ENCODE measurements at places on chromosomes 11 and 22.
A peak's percentile ranks its signal among the peaks of the same experiment; 100 is the strongest.

DNA sequence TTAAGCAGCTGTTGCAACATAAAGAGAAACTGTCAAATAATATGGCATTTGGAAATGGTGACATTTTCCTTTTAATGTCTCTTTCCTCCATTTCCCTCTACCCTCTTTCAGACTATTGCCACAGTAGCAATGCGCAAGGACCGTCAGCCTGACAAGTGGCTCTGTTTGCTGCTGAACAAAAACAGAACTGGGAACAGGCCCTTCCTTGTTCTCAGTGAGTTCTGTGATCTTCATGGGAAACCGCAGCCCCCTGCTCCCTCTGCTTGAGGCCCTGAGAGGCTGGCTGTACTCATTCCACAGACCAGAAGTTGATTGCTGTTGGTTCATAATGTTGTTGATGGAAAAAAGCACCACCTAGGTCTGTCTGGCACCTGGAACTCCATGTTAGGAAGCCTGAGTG, 559.7 kb downstream of the OPCML start:
- DNase-seq, result no peak

DNA sequence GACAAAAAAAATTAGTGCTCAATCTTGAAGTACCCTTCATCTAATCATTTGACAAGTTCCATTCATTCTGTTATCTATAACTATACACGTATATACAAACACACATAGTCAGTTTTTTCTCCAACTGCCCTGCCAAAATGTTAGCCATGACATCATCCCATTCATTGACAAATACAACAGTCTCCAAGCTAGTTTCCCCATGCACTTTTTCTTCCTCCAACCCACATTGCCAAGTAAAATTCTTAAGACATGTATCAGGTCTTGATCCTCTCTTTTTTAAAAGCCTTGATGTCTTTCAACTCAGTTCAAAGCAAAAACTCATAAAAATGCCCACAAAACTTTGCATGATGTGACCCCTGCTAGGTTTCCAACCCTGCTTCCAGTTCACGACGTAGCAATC, 58.1 kb downstream of the DDI1 start:
- DNase-seq, result no peak

DNA sequence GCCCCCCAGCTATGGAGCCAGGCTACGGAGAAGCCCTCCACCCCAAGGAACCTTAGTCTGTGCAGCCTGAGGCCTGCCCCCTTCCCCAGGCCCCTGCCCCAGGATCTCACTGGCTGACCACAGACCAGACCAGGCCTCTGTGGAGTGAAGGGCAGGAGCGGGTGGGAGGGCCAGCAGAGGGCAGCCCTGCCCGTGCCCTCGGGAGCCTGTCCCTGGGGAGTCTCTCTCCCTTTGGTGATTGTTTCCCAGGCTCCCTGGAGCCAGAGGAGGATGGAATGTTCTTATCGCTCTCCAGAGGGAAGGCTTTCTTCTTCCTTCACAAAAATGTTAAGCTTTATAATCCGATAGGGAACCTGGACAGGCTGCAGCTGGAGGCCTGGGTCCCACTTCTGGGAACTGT, 455.3 kb downstream of the SOX6 start:
- no peak for DNase-seq

DNA sequence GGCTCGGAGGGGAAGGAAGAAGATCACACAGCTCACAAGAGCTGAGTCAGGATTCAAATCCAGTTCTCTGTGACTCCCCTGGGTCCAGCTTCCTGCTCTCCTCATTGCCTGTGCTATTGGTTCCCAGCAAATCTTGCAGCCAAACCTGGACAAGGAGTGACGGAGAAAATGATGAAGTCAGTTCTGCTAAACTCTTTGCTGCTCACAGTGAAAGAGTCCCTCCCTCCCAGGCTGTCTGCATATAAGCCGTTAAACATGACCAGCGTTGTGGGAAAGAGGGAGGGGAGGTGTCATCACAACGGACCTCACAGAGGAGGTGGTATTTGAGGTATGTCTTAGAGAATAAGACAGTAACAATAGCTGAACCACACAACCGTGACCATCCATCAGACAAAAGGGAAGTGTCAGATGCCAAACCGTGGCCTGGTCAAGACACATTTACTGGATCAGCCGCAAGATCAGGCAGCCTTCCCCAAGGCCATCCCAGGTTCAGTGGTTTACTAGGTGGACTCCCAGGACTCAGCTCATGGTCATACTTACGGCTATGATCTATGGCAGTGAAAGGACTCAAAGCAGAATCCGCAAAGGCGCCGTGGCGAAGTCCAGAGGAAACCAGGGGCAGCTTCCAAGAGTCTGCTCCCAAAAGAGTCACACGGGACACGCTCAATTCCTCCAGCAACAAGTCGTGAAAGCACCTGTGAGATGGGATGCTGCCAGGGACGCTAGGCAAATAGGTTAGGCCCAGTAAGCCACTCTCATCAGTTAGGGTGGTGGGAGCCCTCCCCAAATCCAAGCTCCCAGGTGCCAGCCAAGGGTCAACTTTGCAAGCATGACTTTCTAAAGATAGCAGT, 2.8 kb upstream of the CYTH4 start:
- DNase-seq, result no peak

DNA sequence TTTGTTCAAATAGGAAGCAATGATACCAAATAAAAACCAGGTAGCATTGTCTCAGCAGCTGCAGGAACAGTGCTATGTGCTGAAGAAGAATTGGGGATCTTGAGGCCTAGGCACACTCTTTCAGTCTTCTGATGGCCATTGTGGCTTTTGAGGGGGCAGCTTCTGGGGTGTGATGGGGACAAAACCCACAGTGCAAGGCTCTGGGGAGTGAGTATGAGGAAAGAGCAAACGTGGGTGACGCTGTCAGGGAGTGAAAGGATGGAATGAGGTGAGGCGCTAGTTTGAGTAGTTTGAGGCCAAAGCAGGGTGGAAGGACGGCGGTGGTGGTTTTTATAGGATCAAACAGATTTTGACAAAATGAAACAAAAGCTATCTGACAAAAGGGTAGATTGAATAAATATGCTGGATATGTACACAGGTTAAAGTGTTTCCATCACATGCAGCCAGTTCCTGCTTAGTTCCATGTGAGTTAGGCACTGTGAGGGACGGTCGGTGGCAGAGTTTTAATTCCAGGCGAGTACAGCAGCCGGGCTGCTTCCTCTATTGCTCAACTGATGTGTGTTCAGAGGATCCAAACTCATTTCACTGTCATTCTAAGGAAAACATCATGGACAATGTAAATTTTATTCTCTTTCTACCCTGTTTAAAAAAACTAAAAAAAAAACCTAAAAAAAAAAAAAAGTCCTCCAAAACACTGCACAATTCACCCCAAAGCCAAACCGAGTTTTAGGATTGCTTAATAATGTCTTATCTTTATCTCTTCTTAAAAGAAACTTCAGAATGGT, 18.9 kb downstream of the ADAMTS15 start:
- no peak for DNase-seq

DNA sequence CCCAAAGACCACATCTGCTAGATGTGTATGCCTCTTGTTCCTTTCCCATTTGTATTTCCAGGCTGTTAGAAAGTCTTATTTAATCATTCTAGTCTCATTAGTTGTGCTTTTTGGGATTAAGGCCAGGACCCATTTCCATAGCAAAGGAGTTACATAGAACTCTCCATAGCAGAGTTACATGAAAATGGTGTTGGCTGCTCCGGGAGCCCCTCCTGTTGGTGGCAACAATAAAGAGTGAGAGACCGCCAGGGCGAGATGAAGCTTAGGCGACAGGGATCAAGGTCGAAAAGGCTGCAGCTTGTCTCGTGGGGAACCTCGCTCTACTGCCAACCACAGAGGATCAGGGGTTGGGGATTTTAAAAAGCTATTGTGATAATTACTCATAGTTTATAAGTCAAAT, 58.3 kb downstream of the GRIK4 start:
- no peak for DNase-seq

- DNase-seq, result no peak
These were observed 1.1 kb downstream of the RRM1 start for GRCh38 chr11:4095509-4096230.

DNA sequence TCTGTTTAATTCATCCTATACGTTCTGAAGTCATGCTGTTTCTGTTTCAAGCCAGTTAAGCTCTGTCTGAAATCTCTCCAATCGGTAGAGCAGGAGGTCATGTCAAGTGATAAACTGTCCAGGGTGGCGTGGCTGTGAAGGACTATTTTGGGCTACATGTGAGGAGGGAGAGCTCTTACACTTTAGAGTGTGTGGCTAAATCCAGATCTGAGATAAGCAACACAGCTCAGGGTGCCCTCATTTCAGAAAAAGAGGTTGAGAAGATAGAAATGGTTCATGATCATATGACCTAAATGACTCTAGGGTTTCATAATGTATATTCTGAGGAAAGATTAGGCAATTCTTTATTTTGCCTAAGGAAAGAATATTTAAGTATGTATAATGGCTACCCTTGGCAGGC, 8.4 kb downstream of the BLID start:
- DNase-seq, result no peak

- DNase-seq, result no peak
These were observed 40.9 kb upstream of the ANO1 start for GRCh38 chr11:70036971-70037882.

DNA sequence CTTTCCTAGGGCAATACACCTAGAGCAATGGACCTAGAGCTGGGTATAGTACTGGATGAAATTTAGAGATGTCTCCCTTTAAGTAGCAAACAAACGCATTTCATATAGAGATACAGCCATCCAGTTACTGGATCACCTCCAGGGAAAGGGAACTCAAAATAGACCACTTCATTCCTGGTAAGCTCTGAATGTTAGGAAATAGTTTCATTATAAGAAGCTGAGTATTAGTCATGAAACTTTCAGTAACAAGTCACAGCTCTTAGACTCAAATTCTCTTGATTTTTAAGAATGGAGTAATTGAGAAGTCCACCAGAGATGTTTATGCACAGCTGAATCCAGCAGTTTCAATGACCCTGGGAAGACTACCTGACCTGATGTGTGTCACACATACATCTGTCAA, 221.9 kb downstream of the FAM76B start:
- DNase-seq, result no peak

- no peak for DNase-seq
These were observed 315.0 kb upstream of the NARS2 start for GRCh38 chr11:78889698-78890097.

GRCh38 chr11:76524461-76524860, 79.6 kb downstream of the EMSY start:
- DNase-seq, result no peak

- no peak for DNase-seq
These were observed 151.5 kb downstream of the ATG16L2 start for GRCh38 chr11:72965672-72966071.

GRCh38 chr22:33418484-33418883, 360.3 kb upstream of the SYN3 start:
- no peak for DNase-seq

DNA sequence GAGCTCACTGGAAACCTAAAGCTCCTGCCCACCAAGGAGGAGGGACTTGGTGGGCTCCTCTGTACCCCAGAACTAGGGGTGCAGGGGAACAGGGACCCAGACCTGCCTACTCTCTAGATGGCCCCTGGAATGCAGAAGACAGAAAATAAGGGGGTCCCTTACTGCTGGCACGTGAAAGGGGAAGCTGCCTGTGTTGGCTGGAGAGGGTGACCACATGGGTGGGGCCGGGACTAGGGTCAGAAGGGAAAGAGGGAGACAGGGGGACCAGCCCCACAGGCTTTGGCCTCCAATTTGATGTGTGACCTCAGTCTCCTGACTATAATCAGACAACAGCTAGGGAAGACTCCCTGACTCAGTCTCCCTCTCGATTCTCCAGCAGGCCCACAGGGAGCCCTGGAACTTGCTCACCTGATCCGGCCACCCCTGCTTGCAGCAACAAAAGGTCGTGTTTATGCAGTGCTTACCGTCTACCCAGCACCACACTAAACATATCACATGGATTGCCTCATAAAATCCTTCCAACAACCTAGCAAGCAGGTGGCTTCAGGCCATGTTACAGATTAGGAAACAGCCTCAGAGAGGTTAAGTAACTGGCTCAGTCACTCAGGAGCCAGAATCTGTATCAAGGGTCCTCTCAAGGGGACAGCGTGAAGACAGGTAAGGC, 10.2 kb downstream of the ARAP1 start:
- DNase-seq, result no peak

- no peak for DNase-seq
These were observed 6.2 kb downstream of the MYO18B start for GRCh38 chr22:25748140-25748539.

DNA sequence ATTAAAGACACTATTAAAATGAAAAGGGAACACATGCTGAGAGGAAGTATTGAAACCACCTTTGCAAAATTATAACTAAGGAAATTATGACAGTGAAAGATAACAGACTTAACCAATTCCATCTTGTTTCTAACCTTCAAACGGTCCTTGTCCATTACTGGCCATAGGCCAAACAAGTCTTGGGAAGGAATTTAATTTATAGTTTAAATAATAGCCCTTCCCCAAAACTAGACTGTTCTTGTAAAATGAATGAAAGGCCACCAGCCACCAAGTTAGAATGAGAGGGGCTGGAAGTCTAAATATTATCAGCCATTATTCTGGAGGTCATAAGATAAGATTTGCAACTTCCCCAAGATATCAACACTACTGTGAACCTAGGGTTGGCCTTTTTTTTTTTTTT, 1.8 kb upstream of the TALDO1 start:
- no peak for DNase-seq

DNA sequence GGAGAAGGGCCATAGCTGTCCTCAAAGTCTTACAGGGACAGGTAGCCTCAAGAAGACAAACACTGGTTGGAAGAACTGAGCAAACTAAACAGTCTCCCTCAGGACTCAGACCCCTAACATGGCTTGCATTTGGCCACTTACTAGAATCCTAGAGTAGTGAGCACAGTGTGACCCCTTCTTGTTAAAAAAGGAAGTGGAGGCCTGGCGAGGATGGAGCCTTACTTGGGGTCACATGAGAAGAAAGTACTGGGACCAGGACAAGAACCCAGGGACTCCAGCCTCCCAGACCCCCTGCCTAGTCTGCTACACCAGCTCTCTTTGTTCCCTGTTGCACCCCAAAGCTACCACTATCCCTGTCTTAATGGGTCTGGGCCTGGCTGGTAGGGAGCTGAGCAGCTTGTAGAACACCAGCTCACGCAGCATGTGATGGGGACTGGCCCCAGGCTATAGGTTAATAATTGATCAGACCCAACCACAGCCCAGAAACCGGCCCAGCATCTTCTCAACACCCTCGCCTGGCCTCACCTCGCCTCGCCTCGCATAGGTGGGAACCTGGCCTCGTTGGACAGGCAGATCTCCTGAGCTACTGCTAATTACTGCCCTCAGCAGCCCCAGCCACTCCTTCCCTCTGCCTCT, 17.6 kb downstream of the DGAT2 start:
- no peak for DNase-seq

GRCh38 chr11:35237860-35238715, 99.1 kb downstream of the CD44 start:
- DNase-seq, result peak; percentile 19

Data from activated CD8-positive, alpha-beta memory T cell treated with anti-CD3 and anti-CD28 coated beads for 1 hour (primary cell).